Non-pigmented ciliary epithelial cell (primary cell): ENCODE measurements at places on chromosomes 12 and 14.

GRCh38 chr12:109476807-109477184, 304 bp downstream of the KCTD10 start:
- no peak for DNase-seq

GRCh38 chr14:89309670-89310177, 107.3 kb downstream of the FOXN3 start:
- DNase-seq = no peak

- no peak for DNase-seq
Observed at GRCh38 chr14:23437133-23438100, 2.0 kb upstream of the MYH7 start.

GRCh38 chr12:122889761-122890520, 6.0 kb downstream of the VPS37B start:
- DNase-seq = no peak

GRCh38 chr14:94138251-94138650, 8.8 kb upstream of the IFI27L2 start:
- no peak for DNase-seq

- no peak for DNase-seq
Observed at GRCh38 chr14:24232645-24233537, at the start of gene GMPR2. Gene GMPR2 (plus strand): TSS chr14:24232929. CDS start chr14:24233254, 325 bp downstream.

GRCh38 chr12:63889721-63890509, 45.4 kb downstream of the SRGAP1 start:
- DNase-seq = no peak

DNA sequence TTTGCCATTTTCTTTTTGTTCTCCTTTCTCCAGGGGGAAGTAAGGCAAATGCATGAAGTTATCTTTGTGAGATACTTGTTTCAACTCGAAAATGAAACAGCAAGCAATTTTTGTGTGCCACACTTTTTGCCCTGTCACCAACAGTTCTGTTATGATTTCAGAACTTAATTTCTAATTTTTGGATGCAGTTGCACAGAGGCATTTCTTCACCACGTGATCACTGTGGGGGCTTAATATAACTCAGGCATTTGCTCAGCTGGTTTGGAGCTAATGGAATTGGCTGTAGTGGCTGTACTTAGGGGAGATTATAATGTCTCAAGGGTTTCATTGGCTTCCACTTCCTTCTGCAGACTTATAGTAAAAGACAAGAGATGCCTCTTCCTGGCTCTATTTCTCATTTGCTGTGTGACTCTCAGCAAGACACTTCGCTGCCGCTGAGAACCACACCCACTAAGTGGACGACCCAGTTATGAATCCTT, 452.4 kb downstream of the RAD51B start:
- no peak for DNase-seq

- no peak for DNase-seq
Observed at GRCh38 chr12:117427211-117427610, 65.8 kb upstream of the NOS1 start.

- DNase-seq = peak; percentile 46
Observed at GRCh38 chr12:89016970-89017778, 335.1 kb downstream of the DUSP6 start.
